ENCODE measurements at places on chromosomes 5 and 9.

- DNase-seq, result no peak
Measured at GRCh38 chr9:134912126-134912840, 5.4 kb downstream of the FCN1 start.

GRCh38 chr5:177303925-177304391 lies 359 bp downstream of the PRELID1 start:
- DNase-seq, result no peak

DNA sequence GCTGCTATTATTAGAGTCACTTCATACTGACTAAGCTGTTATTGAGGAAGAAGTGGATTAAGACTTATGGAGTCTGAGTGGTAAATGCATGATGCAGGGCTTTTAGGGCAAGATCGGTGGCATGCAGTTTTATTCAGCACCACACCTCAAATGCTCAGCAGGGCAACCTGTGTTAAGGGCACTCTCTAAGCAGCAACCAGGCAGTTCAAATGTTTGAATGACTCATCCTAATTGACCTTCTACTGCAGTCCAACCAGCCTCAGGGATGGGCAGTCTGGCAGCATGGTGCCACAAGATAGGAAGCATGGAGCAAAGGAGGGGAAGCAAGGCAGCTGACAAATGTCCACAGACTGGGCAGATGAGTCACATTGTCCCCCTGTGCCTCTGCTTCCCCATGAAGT lies 80.2 kb upstream of the MIER3 start:
- DNase-seq, result no peak

GRCh38 chr5:58235299-58235698 lies 224.6 kb downstream of the PLK2 start:
- DNase-seq, result no peak

DNA sequence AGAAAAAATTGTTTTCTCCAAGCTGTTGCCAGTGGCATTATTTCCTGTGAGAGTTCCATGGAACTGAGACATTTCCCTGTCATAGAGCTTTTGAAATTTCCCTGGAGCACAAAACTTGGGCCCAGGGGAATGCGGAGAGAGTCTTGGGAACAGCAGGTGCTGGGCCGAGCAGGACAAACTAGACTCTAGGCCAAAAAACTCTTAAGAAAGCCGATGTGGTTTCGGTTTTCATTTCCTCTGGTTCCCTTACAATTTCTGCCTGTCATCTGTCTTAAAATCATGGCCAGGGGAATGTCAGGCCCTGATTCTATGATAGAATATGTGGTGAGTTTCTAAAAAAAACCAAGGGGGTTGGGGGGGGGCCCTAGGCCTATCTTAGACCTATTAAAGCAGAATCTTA lies 4.6 kb downstream of the SLC35A4 start:
- no peak for DNase-seq

DNA sequence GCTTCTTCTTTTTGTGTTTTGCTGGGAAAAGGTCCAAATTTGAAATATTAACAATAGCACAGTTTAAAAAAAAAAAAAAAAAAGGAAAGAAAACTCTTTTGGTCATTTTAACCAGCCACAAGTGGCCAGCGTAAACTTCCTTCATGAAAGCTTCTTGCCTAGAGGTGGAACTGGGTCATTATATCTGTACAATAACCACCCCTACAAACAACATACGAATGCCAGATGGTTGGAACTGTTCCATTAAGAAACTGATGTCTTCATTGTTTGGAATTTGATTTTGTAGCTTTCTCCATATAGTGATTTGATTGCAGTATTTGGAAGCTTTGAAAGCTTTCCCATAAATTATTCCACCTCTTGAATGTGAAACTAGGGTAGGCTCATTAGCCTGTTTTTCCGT lies 18.3 kb upstream of the LPAR1 start:
- DNase-seq, result no peak

DNA sequence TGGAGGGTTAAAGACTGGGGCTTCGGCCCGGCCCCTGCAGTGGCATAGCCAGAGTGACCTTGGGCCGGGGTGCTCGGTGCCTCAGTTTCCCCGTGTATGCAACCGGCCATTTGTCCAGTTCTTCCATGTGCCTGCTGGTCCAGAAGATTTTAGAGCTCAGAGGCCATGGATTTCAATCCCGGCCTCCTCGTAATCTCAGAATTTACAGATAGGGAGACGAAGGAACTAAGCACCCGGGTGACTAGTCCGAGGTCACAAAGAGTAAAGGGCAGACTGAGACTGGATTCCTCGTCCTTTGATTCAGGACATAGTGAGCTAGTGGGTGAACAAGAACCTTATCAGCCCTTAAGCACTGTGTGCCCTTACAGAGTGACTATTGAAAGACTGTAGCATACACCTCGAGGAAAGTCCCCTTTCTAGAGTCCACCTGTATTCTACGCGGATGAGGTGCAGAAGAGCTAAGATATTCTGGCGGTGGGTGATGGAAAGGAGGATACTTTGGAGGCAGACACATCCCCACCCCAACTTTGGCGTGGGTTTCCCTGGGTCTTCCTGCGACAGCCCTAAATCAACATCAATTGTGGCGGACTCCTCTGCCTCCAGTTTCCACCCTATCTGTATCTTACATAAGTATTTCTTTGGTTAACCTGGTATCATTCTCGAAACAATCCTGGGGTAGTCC lies 597 bp downstream of the SLC31A1 start:
- no peak for DNase-seq

DNA sequence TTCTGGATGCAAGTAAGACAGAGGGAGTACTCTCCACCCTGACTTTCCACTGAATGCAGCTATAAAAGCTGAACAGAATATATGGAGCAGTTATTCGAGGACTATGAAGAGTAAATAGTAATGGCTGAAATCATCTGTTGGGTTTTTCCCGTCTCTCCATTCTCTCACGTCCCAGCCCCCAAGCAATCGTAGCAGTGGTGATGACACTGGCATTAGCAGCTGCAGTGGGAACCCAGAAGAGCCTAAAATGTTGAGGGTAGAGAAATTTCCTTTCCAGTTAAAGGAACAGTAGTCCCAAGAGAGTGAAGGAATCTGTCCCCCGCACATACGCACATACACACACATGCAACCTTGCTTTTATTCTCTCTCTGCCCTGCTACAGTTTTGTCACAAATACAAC lies 33.2 kb downstream of the MED27 start:
- no peak for DNase-seq

GRCh38 chr9:88536023-88536324 lies 996 bp downstream of the NXNL2 start:
- no peak for DNase-seq

DNA sequence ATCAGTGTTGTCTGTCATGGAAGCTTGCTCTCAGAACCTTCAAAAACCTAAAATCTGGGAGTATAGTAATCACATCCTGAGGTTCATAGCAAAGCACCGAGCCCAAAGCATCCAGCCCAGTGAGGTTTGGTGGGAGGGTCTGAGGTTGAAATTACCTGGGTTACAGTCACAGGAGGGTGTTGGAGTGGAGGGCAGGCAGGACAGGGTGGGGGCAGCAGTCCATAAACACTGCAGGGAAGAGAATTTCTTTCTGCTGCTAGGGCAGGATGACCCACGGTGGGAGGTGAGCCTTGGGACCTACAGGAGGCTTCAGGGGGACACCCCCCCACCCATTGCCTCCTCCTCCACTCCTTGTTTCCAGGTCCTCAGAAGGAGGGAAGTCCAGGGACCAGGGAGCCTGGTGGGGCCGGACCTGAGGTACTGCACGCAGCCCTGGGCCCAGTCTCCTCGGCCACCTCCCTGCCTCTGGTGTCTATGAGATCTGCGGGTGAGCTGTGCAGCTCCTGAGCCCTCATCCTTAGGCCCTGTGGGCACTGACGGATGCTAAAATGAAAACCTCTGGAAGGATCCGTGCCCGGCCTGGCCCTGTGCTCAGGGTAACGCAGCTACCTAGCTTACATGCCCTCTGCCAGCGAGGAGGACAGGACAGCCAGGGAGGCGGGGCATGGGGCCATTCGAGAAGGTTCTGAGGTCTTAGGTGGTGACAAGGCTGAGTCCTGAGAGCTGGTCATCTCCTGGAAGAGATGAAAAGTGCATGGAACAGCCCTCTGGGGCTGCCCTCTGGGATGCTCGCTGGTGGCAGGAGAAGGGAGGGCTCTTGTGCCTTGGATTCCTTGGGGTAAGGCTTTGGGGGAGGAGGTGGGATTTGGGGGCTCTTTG lies 1.8 kb upstream of the ADCY2 start:
- no peak for DNase-seq

GRCh38 chr9:5518171-5518936 lies 8.0 kb downstream of the PDCD1LG2 start:
- no peak for DNase-seq

- no peak for DNase-seq
Measured at GRCh38 chr5:132229236-132229635, 1.6 kb upstream of the P4HA2 start.

DNA sequence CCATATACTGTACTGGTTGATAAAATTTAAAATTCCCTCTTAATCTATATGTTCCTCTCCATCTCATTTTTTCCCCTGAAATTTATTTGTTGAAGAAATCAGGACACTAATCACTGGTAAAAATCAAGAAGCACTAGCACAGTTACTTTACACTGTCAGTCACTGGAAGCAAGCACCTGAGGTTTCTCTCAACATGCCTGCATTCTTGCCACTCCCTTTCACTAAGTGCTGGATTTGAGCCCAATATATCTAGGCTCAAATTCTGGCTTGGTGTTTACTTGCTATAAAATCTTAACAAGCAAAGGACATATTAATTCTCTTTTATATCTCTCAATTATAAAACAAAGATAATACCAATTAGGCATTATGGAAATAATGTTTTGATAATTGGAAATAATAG lies 58.6 kb downstream of the DIAPH1 start:
- DNase-seq, result no peak

DNA sequence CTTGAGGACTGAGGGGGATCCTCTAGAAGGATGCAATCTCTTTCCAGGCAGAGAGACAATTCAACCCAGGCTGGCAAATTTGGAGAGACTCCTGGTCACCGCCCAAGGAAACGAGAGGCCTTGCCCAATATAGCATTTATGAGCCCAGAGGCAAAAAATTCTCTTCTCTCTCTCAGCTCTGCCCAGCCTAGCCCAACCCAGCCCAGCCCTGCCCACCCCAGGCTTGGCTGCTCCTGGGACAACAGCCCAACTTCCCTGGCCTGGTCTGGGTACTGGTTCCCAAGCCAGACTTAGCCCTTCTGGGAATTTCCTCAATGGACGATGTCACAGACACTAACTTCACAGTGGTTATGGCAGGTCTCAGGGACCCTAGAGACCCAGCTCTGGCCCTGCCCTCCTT lies 116.5 kb downstream of the PSD2 start:
- no peak for DNase-seq

DNA sequence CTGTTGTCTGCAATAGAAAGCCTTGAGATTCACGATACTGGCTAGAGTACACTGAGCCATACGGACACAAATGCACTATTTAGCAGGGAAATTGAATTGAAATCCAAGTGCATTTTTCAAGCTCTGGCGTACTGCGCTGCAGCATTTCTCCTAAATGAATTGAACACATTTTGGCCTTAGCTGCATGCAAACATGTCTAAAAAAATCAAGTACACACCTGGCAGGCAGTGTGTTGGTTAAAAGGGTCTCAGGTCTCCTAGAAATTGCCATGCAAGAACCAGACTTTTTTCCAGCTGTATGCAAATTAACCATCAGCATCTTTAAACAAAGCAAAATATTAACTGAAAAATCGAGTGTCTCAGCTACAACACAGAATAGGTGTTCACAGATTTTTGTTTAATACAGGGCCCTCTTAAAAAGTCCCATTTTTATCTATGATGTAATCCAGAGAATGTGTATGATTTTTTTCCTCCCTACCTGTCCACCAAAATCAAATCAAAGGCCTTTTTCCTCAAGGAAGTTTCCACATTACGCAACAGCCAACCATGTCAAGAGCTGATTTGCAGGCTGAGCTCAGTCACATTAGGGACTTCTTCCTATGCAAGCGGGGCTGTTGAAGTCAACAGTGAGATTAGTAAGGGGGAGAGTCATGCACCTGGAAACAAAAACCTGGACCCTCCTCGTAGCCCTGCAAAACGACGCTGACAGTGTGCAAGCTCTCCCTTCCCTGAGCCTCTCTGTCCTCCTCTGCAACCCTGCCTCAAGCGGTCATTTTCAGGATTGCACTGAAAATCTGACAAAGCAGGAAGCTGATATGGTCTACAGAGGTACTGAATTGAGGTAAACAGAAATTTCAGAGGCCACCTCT lies 14.1 kb upstream of the SFXN1 start:
- peak; percentile 33 for DNase-seq

DNA sequence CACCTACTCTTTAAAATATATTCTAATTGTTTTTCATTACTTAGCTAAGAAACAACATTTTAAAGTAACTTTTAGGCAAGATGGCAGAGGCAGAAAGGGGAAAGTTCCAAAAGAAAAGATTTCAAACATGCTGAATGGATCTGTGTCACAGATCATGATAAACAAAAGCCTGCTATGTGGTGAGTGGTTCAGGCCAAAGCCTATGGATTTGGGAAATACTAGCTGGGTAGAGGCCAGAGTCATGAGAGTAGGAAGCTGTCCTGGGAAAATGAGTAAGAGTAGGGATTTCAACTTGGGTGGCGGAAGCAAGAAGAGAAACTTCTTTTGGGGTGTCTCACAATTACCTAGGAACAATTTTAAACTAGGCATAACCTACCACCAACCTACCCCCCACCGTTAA lies 68.7 kb upstream of the GRHPR start:
- no peak for DNase-seq

- DNase-seq, result no peak
Measured at GRCh38 chr9:136104916-136105315, 9.8 kb upstream of the NACC2 start.

- peak; percentile 3 for DNase-seq
Measured at GRCh38 chr9:112174965-112175795, at the start of gene SUSD1. Gene SUSD1 (minus strand): TSS chr9:112175297. CDS start chr9:112175235, 62 bp downstream.

GRCh38 chr5:40909264-40909663 lies at the start of gene C7:
Gene C7 (plus strand): TSS chr5:40909497. CDS start chr5:40909611, 114 bp downstream.
- DNase-seq, result no peak

DNA sequence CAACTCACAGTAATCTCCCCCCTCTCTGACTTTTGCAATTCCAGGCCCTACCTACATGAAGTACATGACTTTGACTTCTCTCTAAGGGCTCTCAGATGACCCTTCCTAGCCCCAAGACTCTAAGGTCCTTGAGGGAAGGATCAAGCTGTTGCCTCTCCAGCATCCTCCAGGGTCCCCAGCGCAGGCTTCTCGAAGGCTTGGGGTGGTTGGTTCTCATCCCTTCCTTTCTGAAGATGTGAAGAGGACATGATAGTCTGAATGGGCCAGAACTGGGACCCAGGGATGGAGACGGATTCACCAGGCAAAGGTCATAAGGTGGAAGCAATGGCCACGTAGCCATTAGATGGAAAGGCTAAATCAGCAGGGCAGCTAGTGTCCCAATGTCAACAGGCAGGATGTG lies 86.8 kb downstream of the NRG2 start:
- DNase-seq, result no peak

- no peak for DNase-seq
Measured at GRCh38 chr9:116700882-116701865, 14.1 kb downstream of the TRIM32 start.

- no peak for DNase-seq
Measured at GRCh38 chr9:38718148-38718547, 1.8 kb downstream of the FAM240B start.
